Immature natural killer cell (primary cell): ENCODE measurements at places on chromosomes 4 and X.

- DNase-seq = no peak
These were observed 10.6 kb downstream of the TLR6 start for GRCh38 chr4:38846015-38846414.

- DNase-seq = no peak
These were observed 136.1 kb upstream of the SLC4A4 start for GRCh38 chr4:71202705-71203104.

DNA sequence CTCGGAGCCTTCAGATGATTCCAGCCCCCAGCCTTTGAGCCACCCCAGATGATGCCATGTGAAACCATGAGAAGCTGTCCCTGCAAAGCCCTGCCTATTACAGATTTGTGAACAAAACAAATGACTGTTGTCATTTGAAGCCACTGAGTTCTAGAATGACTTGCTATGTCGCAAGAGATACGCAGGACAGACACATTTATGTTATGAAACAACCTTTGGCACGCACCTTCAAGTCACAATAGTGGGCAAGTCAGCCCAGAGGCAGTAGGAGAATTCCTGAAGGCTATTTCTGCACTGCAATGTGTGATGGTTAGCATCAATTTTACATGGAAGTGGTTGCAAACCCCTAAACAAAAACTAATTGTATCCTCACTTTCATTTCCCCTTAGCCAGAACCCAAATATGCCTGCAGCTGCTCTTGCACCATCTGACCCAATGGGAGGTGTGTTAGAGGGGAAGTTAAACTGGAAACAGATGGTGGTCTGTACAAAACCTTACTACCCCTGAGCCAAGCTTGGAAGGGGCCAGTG, 174.4 kb upstream of the ATP6AP2 start:
- no peak for DNase-seq

DNA sequence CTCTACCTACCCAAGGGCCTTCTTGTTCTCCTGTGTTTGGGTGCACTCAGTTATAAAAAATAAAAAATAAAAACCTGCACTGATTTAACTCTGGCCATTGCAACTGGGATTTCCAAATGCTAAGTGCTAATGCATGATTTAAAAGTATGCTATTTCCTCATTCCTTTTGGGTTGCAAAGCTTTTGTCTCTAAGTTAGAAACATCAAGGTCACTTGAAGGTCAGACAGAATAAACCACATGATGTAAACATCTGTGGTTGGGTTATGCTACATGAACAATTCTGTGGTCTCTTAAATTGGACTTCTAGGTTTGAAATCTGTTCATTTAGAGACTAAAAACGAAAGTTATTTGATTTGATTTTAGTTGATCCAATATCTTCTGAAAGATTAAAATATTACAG, 1547.4 kb upstream of the TENM3 start:
- no peak for DNase-seq

DNA sequence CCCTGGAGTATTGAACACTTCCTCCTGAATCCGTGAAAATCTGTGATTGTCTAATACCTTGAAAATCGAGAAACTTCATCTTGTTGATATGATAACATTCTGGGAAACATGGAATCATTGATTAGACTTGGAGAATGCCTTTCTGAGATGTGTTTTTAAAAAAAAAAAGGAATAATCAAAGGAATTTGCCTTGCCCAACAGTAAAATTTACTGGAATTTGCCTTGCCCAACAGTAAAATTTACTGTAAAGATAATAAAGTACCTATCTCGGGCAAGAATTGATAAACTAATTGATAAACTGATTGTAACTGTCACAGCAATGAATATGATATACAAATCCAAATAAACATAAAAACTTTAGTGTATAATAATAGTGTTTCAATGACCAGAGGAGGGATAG, 44.7 kb downstream of the PHOX2B start:
- no peak for DNase-seq

- DNase-seq = no peak
These were observed at the start of gene CXCL5 for GRCh38 chr4:73998040-73999011. CXCL5 (minus strand) TSS chr4:73998677; CDS start chr4:73998581, 96 bp downstream.

- no peak for DNase-seq
These were observed 1176.3 kb downstream of the PCDH18 start for GRCh38 chr4:136355970-136356369.

DNA sequence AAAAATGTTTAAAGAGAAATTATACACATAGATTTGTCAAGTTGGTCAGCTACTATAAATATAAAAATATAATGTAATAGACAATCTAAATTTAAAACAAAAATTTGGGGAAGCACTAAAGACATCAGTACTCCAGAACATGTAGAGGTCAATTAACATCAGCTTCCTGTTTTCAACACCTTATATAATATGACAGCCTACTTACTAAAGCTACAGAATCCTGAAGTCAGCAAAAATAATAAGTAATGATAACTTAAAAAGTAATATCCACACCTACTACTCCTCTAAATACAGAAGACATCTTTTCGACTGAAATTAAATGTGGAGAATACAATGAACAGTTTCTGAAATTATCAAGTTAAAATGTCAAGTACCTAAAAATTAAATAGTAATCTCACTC, 118.6 kb downstream of the LRBA start:
- DNase-seq = no peak

DNA sequence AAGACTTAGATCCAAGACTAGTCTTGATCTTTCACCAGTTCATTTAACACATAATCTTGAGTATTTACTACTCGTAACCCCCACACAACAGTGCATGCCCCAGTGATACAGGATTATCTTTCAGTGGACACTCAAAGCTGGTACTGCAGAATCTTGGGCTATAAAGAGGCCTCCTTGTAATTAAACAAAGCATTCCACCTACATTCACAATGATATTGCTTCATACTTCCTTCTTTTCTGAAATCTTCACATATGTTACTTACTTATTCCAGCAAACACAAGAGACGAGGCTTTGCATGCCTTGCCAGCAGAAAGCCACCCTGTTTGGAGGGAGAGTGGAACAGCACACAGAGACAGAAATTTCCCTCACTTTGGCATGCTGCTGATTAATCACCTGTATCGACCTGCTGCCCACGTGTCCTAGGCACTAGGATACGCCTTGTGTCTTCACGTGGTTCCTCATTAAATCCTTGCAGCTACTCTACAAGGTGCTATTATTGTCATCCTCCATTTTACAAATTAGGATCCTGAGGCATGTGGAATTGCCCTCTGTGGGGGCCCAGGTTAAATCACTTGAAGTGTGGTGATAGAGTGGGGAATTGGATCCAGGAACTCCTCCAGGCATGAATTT, 77.3 kb downstream of the FAM184B start:
- no peak for DNase-seq

GRCh38 chr4:139532947-139533346, 23.1 kb downstream of the SETD7 start:
- no peak for DNase-seq

GRCh38 chr4:926538-926937, 5.6 kb downstream of the GAK start:
- DNase-seq = no peak

DNA sequence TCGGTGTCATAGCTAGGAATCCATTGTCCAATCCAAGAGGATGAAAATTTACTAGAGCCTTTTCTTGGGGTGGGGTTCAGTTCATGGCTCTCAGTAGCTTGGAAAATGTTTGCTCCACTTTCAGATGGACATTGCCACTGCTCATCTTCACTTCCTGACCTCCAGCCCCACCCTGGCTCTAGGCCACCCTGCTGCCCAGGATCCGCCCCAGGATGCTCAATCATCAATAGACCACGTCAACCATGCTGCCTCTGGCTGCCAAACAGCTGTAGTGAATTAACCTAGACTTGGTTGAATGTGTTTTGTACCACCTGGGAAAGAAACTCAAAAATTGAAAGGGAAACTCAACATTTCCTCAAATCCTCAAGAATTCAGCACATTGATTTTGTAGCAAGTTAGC, 37.2 kb upstream of the HSD17B10 start:
- DNase-seq = no peak

DNA sequence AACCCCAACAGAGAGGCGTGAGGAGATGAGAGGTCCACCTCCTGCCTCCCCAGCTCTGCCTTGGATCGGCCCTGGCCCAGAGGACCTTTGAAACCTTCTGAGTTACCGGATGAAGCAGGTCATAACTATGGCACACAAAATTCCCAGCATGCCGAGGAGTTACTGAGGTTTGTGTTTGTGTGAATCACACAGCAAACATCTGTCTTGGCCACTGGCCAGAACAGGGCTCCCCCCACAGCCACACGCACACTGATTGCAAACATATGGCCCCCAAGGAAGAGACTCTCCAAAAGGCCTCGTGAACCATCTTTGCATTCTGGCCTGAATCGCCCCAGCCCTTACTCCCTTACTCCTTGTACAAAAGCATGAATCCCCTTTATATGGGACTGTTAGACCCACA, 18.9 kb downstream of the RPS4X start:
- no peak for DNase-seq

DNA sequence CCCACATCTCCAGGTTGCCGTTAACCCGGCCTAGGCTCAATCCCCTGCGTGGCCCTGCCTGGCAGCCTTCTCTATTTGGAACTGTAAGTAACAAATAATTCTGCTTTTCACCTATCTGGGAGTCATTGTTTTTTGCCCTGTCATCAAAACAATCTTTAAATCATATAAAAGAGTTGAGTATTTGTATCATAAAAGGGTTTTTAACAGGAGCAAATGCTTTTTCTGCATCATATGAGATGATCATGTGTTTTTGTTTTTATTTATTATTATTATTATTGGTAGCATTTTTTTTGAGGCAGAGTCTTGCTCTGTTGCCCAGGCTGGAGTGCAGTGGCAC, 10.0 kb upstream of the TLR3 start:
- no peak for DNase-seq

- no peak for DNase-seq
These were observed 1061.9 kb downstream of the ARAP2 start for GRCh38 chr4:35182451-35182850.

DNA sequence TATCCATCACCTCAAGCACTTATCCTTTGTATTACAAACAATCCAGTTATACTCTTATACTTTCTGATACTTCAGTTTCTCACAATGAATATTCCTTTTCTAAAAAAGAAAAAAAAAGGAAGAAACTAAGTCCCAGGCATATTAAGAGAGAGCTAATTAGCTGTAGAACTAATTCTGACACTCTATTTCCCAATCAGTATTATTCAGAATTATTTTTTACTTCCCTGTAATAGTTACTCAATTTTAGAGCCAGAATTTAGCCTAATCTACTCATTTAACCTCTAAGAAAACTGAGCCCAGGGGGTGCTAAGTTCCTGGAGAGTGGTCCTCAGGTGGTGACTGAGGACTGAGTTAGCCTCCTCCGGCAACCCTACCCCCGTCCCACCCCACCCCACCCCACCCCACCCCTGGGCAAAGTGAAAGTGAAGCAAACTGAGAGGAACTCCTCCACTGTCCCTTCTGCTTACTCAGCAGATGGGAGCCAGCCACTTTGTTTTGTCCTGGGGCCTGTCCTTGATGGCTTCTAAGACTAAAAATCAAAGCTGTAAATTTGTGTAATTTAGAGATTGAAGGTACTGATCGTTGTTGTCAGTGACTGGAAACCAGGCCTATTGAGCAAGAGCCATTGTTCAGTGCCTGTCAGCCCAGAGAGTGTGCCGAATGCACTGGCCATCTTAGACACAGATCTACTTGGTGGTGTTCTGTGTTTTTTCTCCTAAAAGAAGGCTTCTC, 162.1 kb downstream of the CBR4 start:
- DNase-seq = no peak

- DNase-seq = no peak
These were observed 46.9 kb downstream of the XIAP start for GRCh38 chrX:123906557-123907316.

GRCh38 chrX:17617806-17618205, 119.5 kb upstream of the SCML1 start:
- no peak for DNase-seq

DNA sequence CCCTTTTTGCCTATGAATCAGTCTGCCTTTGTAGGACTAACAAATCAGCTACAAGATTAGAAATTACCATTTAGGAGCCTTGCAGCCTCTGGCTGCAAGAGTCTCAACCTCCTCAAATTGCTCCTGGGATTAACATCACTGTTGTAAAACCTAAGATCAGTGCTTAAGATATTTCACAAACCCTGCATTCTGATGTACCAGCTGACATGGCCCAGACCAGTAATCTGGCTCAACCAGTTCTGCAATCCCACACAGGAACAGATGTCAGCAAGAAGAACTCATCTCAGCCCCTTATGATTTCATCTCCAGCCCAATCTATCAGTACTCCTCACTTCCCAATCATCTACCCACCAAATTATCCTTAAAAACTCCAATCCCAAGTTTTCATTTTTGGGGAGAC, 32.5 kb upstream of the AADAT start:
- DNase-seq = no peak

DNA sequence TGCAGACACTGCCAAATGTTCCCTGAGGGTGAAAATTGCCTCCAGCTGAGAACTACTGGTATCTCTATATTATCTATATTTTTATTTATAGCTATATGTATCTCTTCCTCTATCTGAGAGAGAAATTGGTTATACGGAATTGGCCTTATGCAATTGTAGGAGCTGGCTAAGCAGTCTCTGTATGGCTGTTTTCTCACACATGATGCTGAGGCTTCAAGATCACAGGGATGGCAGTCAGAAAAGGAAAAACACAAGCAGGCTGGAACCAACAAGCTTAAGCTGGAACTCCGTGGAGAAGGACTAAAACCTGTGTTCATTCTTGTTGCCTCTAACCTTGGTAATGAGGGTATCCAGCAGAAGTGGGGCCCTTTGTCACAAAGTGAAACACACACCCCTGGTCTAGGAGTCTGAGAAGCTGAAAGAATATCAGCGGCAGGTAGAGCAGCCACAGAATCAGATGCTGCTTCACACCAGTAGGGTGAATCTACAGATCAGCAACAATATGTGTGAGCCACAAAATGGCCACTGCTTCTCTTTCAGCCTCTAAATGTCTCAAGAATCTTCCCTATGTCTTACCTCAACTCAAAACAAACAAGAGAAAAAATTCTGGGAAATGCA, 166.5 kb upstream of the PPP1R2C start:
- DNase-seq = peak; percentile 30

DNA sequence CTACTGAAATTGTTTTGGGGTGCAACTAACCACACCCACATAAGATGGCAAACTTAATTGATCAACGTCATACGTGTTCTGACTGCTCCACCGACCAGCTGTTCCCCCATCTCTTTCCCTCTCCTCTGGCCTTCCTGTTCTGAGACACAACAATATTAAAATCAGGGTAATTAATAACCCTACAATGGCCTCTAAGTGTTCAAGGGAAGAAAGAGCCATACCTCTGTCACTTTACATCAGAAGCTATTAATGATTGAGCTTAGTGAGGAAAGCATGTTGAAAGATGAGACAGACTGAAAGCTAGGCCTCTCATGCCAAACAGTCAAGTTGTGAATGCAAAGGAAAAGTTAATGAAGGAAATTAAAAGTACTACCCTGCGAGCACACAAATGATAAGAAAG, 173.9 kb upstream of the FTHL17 start:
- no peak for DNase-seq

DNA sequence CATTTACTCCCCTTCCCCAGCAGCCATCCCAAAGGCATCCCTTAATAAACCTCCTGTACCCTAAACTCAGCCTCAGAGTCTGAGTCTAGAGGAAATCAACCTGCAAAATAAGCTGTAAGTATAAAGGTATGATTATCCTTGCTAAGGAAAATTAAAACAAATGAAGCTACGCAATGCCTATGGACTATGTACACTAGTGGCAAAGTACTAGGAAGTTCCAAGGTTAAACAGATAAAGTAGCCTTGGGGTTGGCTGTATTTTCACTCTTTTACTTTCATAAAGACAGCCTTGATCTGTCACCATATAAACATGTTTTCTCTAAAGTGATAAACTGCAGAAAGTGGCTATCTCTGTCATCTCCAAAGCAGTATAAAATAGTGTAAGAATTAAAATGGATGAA, 35.9 kb downstream of the MAP3K15 start:
- no peak for DNase-seq

- no peak for DNase-seq
These were observed 9.7 kb downstream of the CXorf38 start for GRCh38 chrX:40637687-40638086.
